DMS53 (cell line): ENCODE measurements at places on chromosomes 5 and 9.

GRCh38 chr9:130172858-130173665 is 858 bp downstream of the NCS1 start:
- peak; percentile 64 for DNase-seq

GRCh38 chr5:109143031-109143430 is 266.7 kb downstream of the PJA2 start:
- DNase-seq, result no peak

DNA sequence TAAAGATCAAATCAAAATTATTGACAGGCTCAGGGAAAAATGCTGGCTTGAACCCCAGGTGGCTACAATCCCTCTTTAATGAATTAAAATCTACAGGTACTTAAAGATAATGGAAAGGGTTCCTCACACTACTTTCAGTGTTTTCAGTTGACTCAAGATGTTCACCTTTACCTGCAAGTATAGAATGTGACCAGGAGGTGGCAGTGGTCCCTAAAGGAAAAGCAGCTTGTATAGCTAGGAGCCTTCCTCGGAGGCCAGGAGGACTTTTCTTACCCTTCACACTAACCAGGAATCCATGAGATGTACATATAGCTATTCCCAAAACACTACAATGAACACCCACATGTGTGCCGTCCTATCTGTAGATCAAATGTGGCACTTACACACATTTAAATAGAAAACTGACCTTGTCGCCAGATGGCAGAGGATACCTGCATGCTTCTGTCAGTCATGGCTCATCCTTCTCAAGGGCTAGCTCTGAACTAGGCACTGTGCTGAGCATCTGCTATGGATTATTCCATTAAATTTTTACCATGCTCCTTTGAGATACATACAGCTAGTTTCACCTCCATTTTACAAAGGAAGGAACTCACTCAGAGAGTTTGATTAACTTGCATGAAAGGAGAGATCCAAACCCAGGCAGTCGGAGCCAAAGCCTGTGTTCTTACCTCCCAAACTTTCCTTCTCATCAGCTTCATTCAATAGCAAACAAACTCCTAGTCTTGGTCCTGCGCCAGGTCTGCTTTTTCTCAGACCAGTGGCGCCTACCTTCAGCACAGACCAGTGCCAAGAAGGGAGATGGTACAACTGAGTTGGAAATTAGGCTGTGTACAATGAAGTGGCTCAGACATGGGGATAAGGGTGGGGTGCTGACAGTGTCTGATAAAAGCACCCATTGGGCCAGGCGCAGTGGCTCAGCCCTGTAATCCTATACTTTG is 24.5 kb downstream of the C9orf152 start:
- peak; percentile 88 for DNase-seq

GRCh38 chr9:14119694-14120514 is 194.0 kb downstream of the NFIB start:
- no peak for DNase-seq

DNA sequence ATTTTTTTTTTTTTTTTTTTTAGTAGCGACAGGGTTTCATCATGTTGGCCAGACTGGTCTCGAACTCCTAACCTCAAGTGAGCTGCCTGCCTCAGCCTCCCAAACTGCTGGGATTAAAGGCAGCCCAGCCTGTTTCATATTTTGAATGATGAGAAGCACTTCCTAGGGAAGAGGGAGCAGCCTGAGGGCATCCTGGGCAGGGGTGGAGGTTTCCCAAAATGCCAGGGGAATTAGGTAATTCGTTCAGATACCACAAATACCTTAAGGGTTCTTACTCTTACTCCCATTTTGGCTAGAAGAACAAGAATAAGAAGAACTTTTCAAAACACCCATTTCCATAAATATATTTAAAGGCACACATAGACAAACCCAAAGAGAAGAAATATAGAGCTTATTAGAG is 29.5 kb upstream of the RAPGEF1 start:
- no peak for DNase-seq

GRCh38 chr9:100473276-100474081 is 530 bp downstream of the TMEFF1 start:
- DNase-seq, result peak; percentile 66

GRCh38 chr5:154189256-154189818 is 1.2 kb upstream of the GALNT10 start:
- DNase-seq, result peak; percentile 77

- DNase-seq, result peak; percentile 12
Measured at GRCh38 chr9:108001237-108001636, 511.7 kb upstream of the KLF4 start.

- no peak for DNase-seq
Measured at GRCh38 chr9:22147813-22148527, 138.9 kb upstream of the CDKN2B start.

DNA sequence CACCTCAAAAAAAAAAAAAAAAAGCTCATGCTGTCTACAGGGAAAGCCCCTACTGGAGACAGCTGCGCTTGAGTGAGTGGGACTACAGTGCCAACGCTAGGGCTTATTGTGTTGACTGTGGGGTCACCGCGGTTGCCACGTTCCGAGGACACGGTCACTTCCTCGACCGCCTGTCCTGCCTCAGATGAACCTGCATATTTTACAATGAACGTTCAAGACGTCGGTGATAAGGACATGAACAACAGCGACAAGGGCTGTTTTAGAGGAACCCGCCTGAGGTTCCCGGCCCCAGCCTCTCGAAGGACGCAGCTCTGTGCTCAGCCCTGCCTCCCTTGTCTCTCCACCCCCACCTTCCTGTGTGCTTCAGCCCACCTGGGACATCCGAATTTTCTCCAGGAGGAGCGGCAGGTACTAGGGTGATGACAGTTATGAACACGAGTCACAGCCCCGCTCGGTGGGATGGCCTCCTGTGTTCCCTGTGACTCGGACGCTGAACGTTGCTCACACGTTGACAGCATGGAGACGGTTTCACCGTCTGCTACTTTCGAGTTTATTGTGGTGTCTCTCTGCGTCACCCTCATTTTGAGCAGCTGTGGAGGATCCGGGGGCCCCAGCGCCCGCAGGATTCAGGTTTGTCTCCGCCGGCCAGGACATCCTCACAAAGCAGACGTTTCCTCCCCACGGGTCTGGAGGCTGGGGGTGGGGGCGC is 11.3 kb upstream of the DIPK1B start:
- peak; percentile 89 for DNase-seq

- DNase-seq, result no peak
Measured at GRCh38 chr5:2902742-2903297, 151.3 kb upstream of the IRX2 start.

DNA sequence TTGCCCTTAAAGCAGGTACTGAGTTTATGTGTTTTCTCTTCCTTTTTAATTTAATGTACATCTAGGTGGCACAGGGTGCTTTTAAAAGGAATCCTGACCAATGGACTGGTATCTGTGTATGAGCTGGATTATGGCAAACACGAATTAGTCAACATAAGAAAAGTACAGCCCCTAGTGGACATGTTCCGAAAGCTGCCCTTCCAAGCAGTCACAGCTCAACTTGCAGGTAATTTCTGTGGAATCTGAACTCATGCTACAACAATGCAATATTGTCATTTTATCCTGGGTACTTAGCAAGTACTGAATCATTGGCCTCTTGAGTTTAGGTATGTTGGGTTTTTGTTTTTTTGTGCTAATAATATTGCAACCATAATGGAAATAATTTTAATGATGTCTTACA is 14.4 kb upstream of the TMOD1 start:
- DNase-seq, result peak; percentile 31

GRCh38 chr5:27818888-27819287 is 780.5 kb upstream of the CDH9 start:
- peak; percentile 64 for DNase-seq
